Iris pigment epithelial cell (primary cell): ENCODE measurements at places on chromosomes 2 and 18.

DNA sequence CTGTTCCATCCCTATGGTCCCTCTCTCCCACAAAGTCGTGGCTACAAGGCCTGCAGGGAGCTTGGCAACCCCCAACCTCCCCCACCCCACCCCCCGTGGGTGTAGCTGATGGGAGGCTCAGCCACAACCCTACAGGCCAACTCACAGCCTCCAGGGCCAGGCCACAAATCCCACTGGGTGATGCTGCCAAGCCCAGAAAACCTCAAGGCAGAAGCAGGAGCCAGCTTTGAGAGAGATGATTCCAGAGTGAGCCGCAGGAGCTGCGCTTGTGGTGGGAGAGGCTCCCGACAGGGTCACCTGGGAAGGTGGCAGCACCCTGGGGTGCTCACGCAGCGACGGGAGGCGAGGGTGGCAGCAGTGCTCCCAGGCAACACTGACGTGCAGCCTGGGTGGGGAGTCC is 44.8 kb downstream of the ADCY3 start:
- no peak for DNase-seq

- DNase-seq, result no peak
These were observed 22.7 kb downstream of the ANKRD29 start for GRCh38 chr18:23640052-23640451.

- no peak for DNase-seq
These were observed 152.3 kb upstream of the STON1 start for GRCh38 chr2:48377646-48378045.

DNA sequence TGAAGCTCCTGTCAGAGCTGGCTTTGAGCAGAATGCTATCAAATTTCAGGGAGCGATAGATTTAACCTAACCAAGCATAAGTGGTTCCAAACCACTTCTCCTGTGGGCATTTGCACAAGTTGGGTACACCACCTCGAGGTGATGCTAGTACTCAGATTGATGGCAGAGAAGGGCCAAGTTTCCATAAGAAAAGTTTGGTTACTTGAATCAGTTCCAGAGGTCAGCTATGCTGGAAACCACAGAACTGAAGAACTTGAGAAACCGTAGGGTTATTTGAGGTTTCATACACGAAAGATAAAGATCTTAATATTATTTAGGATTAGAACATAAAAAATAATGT is 238.2 kb upstream of the SOX11 start:
- no peak for DNase-seq

- no peak for DNase-seq
These were observed 2.8 kb downstream of the STAT1 start for GRCh38 chr2:191010887-191011885.

DNA sequence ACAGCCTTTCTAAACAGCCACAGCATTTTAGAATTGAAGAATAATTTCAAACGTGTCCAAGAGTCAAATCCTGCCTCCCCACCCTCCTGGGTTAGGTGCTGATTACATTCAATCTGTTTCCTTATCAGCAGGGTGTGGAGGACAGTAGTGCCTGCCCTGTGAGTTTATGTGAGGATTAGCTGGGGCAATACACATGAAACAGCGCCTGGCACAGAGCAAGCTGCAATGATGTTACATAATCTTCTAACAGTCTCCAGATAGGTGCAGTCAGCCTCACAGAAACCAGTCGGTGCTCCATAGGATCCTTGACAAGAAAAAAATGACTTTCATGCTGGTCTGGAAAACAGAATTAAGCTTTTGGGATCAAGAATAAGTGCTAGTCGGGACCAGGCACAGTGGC is 91.7 kb upstream of the ITGA6 start:
- no peak for DNase-seq

DNA sequence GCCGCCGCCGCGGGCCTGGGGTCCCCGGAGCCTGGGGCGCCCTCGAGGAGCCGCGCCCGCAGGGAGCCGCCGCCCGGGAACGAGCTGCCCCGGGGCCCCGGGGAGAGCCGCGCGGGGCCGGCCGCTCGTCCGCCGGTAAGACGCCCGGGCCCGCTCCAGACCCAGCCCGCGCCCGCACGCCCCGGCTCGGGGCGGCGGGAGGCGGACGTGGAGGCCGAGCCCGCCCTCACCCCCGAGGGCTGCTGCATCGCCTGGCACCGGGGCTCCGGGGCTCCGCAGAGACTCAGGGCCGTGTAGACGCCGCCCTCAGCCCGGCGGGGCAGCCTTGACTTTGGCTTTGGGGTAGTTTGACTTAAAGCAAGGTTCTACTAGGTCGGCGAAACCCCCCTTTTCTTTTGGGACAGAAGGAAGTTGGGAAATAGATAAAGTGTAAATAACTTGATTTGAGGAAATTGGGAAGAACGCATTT is 335 bp downstream of the ERFE start:
- no peak for DNase-seq

DNA sequence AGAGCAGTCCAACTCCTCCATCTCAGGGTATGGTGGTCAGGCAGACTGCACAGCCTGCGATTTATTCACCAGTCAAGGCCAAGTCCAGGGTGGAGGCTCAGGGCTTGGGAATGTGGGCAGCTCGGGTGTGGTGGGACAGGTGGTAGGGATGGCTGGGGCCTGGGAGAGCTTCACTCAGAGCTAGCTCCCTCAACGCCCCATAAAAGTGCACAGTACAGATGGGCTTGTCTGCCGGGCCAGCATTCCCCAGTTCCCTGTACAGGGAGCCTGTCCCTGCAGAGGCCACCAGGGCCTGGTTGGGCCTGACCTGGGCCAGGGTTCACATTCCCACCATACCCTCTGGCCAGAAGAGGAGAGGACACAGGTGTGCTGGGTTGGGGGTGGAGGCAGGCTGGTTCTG is 49.2 kb upstream of the OTOS start:
- no peak for DNase-seq

DNA sequence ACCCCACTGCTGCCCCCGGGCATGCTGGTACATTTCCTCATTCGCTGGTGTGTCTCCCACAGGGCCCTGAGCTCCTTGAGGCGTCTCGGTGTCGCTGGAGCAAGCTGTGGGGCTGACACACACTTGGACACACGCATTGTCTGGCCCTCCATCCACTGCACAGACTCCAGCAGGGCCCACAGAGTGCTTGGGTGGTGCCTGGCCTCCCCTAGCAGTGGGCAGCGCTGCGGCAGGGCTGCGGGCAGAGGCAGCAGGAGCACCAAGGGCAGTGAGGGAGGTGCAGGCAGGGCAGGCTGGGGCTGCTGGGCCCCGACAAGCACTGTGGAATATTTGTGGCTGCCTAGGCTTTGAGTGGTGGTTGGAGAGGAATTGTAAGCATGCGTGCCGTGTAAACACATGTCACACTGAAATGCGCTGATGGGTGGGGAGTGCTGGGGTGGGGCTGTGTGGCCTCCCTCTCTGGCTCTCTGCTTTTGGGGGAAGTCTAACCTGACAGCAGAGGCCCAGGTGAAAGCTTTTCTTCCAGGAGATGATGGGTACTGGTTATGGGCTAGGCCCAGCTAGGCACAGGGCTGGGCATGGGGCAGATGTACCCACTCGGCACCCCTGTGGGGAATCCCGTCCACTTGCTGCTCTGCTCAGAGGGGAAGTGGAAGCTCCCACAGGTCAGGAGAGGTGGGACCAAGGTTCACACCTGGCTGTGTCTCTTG is 55.5 kb upstream of the HS6ST1 start:
- peak; percentile 96 for DNase-seq

DNA sequence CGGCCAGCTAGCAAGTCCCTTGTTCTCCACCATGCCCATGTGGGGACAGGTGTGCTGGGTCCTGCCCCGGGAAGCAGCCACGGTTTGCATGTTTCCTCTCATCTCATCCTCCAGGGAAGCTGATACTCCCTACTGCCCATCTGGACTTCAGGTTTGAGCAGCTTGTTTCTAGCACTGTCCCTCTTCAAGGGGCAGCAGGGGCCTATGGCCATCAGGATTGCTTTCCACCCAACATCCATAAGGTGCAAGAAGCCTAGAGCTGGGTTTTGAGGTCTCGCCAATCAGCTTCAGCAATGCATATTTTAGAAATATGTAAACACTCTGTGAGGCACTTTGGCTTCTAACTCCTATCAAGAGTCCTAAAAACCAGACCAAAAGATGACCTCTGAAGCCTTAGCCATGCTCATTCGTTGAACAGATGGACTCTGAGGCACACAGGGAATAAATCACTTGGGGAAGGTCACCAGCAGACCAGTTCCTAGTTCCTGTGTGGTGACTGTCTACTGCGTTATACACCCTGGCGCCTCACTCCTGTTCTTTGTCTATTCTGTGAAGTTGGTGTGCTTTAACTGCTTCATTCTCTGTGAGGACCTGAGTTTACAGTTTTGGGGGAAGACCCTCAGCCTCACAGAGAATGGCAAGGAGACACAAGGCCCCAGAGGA is 192.6 kb upstream of the TWIST2 start:
- no peak for DNase-seq

GRCh38 chr2:167945660-167946368 is 301.6 kb downstream of the STK39 start:
- DNase-seq, result no peak

DNA sequence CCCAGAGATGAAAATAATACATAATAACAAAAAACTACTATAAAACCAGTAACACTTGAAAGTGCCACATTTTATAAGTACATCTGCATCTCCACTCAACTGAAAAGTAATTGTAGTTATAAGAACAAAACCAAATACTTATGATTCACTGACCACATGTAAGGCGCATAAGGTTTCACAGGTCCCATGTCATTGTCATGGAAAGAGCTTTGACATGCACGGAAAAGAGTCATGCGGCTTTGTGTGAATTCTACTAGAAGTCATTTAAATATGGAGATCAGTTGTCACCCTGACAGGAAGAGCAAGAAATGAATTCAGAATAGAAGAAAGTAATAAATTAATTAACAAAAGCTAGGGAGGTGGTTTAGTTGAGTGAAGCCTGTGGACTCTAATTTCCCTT is 459.1 kb downstream of the CDH2 start:
- no peak for DNase-seq

DNA sequence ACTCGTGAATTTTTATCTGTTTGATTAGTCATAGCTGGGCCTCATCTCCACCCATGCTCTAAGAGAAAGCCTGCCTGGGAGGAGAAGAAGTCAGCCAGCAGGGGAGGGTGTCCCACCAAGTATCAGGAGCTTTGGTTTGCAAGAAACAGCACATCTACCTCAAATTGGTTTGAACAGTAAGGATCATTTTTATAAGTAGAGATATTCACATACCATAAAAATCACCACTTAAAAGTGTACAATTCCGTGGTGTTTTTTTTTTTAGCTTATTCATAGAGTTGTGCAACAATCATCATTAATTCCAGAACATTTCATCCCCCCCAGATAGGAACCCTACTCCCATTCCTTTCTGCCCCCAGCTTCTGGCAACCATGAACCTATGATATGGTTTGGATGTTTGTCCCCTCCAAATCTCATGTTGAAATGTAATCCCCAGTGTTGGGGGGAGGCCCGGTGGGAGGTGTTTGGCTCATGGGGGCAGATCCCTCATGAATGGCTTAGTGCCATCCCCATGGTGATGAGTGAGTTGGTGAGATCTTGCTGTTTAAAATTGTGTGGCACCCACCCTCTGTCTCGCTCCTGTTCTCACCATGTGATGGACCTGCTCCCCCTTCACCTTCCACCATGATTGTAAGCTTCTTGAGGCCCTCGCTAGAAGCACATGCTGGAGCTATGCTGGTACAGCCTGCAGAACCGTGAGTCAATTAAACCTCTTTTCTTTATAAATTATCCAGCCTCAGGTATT is 36.2 kb upstream of the HS6ST1 start:
- DNase-seq, result peak; percentile 65

- DNase-seq, result no peak
These were observed 566.2 kb downstream of the GALR1 start for GRCh38 chr18:77815666-77816338.

- DNase-seq, result no peak
These were observed 51.0 kb downstream of the SF3B1 start for GRCh38 chr2:197383825-197384224.

- DNase-seq, result no peak
These were observed 93.2 kb downstream of the CACNB4 start for GRCh38 chr2:152005607-152006006.

- no peak for DNase-seq
These were observed 179.7 kb downstream of the EPHA4 start for GRCh38 chr2:221392228-221392881.

- DNase-seq, result no peak
These were observed 246.0 kb upstream of the KCNJ3 start for GRCh38 chr2:154452471-154452870.

DNA sequence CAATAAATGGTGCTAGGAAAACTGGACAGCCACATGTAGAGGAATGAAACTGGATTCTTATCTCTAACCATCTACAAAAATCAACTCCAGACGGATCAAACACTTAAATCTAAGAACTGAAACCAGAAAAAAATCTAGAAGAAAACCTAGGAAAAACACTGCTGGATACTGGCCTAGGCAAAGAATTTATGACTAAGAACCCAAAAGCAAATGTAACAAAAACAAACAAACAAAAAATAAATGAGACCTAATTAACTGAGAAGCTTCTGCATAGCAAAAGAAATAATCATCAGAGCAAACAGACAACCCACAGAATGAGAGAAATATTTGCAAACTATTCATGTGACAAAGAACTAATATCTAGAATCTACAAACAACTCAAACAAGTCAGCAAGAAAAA is 314.0 kb upstream of the REV1 start:
- DNase-seq, result no peak

GRCh38 chr2:235918876-235919275 is 249.3 kb downstream of the GBX2 start:
- DNase-seq, result no peak

- no peak for DNase-seq
These were observed 89.6 kb upstream of the SETBP1 start for GRCh38 chr18:44590956-44591670.

- DNase-seq, result no peak
These were observed 117.2 kb upstream of the HS6ST1 start for GRCh38 chr2:128435576-128436478.

DNA sequence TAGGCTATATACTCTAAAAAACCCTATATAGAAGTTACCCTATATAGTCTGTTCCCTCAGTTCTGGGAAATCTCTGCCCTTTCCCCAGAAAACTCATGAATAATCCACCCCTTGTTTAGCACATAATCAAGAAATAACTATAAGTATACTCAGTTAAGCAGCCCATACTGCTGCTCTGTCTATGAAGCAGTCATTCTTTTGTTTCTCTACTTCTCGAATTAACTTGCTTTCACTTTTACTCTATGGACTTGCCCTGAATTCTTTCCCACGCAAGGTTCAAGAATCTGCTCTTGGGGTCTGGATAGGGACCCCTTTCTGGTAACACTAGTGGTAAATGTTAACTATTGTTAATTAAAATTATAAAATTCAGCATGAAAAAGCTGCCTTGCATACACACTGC is 17.4 kb upstream of the AP1S3 start:
- no peak for DNase-seq

DNA sequence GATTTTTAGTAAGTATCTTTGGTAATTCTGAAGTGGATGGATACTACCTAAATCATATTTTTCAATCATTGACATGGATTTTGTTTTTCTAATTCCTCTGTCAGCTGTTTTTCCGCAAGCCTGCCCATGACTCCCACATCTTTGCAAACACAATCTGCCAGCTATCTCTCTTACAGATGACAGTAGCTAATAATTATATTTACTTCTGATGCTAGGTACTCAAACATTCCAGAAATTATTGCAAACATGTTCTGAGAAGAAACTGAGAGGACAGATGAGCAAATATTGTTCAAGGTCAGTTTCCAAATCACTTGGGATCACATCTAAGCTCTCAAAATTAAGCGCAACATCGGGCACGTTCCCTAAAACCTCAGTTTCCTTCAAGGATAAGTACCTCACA is 270.0 kb upstream of the CDH19 start:
- no peak for DNase-seq
